Left cardiac atrium (tissue), 4 donors: ENCODE measurements at places on chromosomes 2 and 18. TPM values are rescaled to one million over a fixed set of nuclear protein-coding genes. Genes with fewer than 3 reads are reported as not detected.

- DNase-seq: no peak
These were observed 33.7 kb downstream of the BOK start for GRCh38 chr2:241592126-241592845.

DNA sequence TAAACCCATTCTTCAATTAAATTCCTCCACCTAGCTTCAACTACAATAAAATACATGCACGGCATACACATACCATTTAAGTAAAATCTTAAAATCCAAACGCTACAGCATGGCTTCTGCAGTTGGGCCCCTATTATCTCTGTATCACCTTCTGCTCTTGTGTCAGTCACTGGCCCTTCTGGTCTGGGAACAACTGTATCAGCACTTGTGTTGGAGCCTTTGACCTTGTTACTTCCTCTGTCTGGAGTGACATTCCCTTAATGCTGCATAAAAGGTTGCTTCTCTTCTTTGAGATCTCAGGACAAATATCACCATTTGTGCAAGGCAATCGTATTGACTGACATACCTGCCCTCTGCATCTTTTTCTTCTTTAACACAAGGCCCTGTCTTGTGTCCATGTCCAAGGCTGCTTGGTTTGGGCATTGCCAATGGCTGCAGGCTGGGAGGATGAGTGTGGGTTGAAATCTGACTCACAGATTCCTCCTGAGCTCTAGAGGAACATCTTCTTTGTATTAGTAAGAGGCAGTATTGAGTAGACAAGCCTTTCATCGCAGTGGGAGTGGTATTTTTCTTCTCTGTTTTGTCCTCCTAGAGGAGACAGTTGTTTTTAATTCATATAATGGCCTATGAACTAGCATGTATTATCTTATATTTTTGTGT, 267.8 kb upstream of the TRIB2 start:
- no peak for DNase-seq

DNA sequence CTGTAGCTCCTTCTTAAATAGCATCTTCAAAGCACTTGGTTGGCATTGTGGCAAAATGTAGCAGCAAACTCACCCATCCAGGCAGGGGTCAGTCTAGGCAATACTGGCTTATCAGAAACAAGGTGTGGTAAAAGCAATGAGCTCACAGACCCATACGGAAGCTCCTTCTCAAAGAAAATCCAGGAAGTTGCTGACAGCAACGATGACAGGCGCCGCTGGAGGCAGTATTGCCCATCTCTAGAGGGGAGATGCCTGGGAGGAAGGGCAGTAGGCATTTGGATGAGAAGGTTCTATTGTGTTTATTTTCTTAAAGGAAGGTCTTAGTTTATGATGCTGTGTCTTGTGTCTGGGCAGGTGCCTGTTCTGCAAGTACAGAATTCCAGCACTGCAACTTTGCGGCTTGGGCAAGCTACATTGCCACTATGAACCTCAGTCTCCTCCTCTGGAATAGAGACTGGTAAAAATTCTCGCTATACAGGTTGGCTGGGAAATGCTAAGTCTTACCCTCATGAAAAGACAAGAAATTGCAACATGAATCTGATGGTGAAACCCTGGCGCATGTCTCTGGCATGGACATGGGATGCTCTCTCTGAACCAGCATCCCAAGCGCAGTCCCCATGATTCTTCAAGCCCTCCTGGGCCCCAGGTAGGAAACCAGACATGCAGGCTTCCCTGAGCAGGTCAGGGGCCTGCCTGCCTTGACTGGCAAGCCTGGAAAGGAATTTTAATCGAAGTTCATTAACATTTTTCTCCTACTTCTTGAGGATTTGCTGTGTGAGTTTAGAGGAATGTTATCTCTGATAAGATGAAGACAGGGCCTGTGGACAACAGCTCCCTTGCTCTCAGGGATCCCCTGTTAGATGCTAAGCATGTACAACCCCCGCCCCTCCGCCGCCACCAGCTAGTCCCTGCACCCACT, 156.0 kb downstream of the TFCP2L1 start:
- DNase-seq: no peak

Gene CYRIA
- 4.9 TPM for total RNA-seq

GRCh38 chr2:127562936-127563335, 27.5 kb downstream of the MYO7B start:
- no peak for DNase-seq

DNA sequence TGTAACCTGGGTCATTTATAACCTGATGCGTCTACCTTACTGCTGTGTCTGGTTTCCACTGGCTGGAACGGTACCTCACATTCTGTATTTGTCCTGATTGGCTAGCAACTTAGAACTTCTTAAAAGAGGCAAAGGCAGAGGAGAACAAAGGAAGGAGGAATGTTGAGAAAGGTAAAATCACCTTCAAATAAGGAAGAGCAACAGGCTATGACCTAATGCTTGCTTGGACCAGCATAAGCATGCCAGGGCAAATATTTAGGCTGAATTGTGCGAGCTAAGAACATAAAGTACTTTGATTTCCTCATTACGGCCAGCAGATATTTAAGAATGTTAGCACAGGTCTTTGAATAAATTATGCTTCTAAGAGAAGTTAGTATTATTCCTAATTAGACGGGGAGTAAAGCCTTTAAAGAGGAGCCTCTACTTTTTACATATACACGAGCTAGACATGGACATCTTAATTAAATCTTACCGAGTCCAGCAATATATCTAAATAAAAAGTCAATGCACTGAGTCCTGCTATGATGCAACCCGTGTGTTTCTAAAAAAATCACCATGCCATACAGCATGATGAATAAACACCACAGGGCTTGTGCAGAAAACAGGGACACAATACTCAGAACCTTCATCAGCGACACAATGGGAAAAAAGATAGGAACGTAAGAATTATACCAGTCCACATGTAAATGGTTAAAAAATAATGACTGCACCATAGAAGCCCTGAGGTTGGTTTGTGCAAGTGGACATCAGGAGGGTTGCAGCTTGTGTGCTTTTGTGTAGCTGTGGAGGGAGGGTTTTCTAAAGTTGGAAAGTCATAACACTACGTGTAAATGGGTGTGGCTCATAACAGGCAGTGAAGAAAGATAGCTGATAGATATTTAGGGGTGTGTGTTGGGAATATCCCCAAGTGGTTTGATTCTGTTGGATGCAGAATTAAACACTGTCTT, 14.2 kb downstream of the SEPTIN2 start:
- DNase-seq: no peak
